Urothelium cell line (cell line): ENCODE measurements at places on chromosomes 3 and 15.

DNA sequence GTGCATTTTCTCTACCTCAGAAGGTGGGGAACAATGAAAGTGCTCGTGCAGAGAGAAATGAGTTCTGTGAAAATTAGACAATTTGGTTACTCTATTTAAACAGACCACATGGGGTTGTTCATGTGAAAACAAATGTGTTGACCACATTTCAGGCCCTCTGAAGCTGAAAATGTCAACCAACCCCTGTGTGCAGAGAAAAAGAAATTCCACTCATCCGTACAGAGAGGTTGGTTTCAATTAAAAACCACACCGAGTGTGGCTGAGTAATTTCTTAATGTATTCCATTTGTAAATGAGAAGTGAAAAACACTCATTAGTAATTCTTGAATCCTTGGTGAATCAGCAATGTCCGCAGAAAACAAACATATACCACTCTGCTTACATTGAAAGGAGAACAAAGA lies 46.9 kb upstream of the SLC7A14 start:
- no peak for DNase-seq

DNA sequence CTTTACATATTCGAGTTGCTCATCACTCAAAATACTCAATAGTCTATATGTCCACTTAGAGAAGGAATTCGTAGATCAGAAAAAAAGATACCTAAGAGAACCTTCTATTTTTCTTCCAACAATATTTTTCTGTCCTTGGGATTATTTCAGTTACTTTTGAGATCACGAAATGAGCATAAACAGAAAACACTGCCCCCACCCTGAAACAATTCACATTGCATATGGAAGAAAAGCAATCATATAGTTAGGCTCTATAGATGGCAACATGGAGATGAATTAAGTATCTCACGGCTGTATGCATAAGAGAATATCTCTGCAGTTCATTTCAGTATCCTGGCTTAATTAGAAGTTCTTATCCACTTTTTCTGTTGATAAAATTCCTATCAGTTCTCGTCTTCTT lies 391.1 kb downstream of the FGF12 start:
- DNase-seq: no peak

- DNase-seq: no peak
Observed at GRCh38 chr3:24086617-24087404, 141.7 kb downstream of the NR1D2 start.

DNA sequence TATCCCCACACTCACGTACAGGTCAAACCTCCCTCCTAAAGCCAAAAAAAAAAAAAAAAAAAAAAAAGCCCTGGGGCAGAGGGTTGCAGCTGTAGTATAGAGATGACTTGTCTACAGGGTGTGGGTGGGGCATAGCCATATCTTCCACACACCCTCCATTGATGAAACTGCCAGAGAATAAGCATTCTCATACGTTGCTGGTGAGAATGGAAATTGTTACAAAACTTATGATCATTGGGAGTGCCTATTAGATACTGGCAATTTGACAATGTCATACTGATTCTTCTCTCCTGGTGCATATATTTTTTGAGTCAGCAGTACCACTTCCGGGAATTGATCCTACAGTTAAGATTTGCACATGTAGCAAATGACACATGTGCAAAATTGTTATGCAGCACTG lies 11.0 kb upstream of the CTNNB1 start:
- no peak for DNase-seq

- no peak for DNase-seq
Observed at GRCh38 chr3:130377960-130378676, 32.6 kb downstream of the COL6A5 start.
